ENCODE measurements at places on chromosomes 12 and 14. TPM values are rescaled to one million over a fixed set of nuclear protein-coding genes. Genes with fewer than 3 reads are reported as not detected.

Gene CMKLR1
- 0.28 TPM for total RNA-seq

Gene SOAT2
- total RNA-seq = not detected

Gene DEPDC4
- 0.65 TPM for total RNA-seq

Gene RTL1
- total RNA-seq = under 0.01 TPM

Gene A2M
- not detected for total RNA-seq

Gene FAM181A
- total RNA-seq = not detected

Gene HSP90B1
- 2,322 TPM for total RNA-seq

Gene COCH
- total RNA-seq = not detected

Gene IL22
- not detected for total RNA-seq

Gene CD27
- total RNA-seq = not detected

Gene TTC5
- 32.5 TPM for total RNA-seq

Gene PRKCH
- total RNA-seq = 3.1 TPM

Gene TESPA1
- total RNA-seq = not detected

Gene RPS6KL1
- total RNA-seq = 0.59 TPM

Gene CHGA
- total RNA-seq = not detected

Gene EIF2B2
- 50.7 TPM for total RNA-seq

Gene KRT80
- total RNA-seq = 0.83 TPM

Gene MYF6
- total RNA-seq = not detected

Gene MNAT1
- 37.1 TPM for total RNA-seq
